ENCODE measurements at places on chromosomes 5 and 9. TPM values are rescaled to one million over a fixed set of nuclear protein-coding genes. Genes with fewer than 3 reads are reported as not detected.
A peak's percentile ranks its signal among the peaks of the same experiment; 100 is the strongest.

DNA sequence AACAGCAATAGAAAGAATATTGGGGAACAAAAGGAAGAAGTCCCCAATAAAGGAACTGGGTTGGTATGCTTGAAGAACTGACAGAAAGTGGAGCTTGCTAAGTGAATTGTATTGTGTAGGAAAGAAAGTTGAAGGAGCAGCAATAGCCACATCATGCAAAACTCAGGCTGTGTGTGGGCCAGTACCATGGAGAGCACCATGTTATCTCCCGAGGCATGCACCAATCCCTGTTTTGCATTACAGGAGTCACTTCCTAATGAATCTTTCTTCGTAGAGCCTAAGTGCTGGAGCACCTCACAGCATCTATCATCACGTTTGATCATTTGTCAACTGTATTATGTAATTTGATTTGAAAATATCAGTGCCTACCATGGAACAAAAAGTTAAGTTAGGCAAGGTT lies 137.7 kb upstream of the NMUR2 start:
- no peak for DNase-seq

- no peak for DNase-seq
Observed at GRCh38 chr9:101509572-101509971, 24.1 kb upstream of the RNF20 start.

- DNase-seq, result no peak
Observed at GRCh38 chr9:34688329-34689115, 2.6 kb downstream of the CCL19 start.

- no peak for DNase-seq
Observed at GRCh38 chr5:10595293-10595671, 31.4 kb downstream of the ANKRD33B start.

GRCh38 chr5:18764161-18764560 lies 1129.9 kb downstream of the TAF11L14 start:
- DNase-seq, result no peak

GRCh38 chr9:6869081-6869948 lies 111.5 kb downstream of the KDM4C start:
- no peak for DNase-seq

- no peak for DNase-seq
Observed at GRCh38 chr9:115398996-115399395, 281.0 kb upstream of the TNC start.

DNA sequence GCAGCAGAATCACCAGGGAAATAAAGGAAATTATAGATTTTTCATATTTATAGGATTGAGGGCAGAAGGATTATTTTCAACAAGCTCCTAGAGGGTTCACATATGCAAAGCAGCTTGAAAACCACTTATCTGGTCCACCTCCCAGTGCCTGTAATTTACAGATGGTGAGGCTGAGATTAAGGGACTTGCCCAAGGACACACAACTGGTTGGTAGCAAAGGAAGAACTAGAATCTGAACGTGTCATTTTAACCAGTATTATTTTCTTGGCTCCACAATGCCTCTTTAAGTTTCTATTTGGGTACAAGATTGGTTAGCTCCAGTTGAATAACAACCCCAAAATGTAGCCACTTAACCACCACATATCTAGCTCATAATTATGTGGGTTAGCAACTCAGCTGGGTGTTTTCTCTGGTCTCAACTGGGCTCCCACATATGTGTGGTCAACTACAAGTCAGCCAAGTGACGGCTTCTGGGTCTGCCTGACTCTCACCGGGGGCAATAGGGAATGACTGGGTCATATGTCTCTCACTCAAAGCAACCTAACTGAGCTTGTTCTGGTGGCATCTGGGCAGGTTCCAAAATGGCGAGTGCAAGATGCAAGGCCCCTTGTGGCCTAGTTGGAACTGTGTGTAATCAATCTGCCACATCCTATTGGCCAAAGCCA lies 127.7 kb downstream of the ZDHHC21 start:
- DNase-seq, result no peak

GRCh38 chr5:146401021-146401420 lies 46.1 kb upstream of the TCERG1 start:
- DNase-seq, result peak; percentile 78

GRCh38 chr5:43523662-43524072 lies 8.7 kb upstream of the C5orf34 start:
- DNase-seq, result no peak

The SIMC1 gene
- total RNA-seq, result 18.2 TPM

The NUTM2G gene
- total RNA-seq, result not detected

DNA sequence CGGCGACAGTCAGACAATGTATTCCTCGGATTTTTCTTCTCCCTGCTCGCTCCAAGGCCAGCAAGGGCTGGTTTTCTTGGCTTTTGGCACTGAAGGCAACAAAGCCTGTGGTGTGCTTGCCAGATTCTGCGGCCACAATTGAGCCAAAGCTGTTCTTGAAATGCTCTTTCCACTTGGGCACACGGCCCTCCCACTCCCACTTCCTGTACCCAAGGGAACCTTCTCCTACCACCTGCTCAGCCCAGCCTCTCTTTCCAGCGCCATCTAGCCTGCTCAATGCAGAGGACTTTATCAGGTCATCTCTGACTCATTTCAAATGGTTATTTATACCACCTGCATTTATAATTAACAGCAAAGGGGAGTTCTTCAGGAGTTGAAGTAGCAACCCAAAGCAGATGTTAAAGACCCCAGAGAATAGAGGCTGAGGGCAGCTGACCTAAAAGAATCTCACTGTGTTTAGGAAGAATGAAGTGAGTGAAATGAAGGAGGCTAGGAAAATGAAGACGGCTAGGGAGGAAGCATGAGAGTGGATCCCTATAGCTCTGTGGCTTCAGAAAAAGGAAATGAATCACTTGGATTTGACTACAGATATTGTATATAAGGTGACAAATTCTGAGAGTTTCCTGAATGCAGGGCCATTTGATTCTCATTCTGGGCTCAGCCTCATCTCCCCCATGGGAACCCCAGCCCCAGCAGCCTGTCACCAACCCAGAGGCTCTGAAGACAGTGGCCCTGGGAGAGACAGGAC lies 439.0 kb downstream of the ENC1 start:
- DNase-seq, result peak; percentile 86

The GALNT12 gene
- 16.8 TPM for total RNA-seq

The DOCK2 gene
- 18.3 TPM for total RNA-seq

- DNase-seq, result no peak
Observed at GRCh38 chr9:68808338-68808890, 103.4 kb downstream of the PIP5K1B start.

The NR4A3 gene
- total RNA-seq, result 17.4 TPM

DNA sequence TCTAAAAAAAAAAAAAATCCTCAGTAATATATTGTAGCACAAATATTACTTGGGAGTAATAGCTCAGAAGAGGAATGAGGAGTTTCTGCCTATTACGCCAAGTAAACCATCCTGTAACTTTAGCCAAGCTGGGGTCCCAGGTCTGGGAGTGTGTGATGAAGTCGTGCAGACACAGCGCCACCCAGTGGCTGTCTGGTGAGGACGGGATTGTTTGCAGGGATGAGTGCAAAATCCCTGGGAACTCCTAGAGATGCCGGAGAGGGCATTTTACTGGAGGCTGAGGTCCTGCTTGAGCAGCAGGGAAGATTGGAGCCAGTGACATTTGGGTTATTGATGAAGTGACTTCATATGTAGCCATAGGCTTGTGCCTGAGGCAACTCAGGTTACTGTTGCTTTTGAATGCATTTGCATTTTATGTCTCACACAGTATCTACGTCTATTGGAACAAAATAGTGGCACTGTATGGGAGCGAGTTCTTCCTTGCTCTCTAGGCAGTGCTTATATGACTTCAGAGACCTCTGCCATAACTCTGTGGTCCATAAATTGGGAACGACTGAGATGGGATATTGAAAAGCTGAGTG lies 72.8 kb downstream of the PSAT1 start:
- DNase-seq, result no peak

DNA sequence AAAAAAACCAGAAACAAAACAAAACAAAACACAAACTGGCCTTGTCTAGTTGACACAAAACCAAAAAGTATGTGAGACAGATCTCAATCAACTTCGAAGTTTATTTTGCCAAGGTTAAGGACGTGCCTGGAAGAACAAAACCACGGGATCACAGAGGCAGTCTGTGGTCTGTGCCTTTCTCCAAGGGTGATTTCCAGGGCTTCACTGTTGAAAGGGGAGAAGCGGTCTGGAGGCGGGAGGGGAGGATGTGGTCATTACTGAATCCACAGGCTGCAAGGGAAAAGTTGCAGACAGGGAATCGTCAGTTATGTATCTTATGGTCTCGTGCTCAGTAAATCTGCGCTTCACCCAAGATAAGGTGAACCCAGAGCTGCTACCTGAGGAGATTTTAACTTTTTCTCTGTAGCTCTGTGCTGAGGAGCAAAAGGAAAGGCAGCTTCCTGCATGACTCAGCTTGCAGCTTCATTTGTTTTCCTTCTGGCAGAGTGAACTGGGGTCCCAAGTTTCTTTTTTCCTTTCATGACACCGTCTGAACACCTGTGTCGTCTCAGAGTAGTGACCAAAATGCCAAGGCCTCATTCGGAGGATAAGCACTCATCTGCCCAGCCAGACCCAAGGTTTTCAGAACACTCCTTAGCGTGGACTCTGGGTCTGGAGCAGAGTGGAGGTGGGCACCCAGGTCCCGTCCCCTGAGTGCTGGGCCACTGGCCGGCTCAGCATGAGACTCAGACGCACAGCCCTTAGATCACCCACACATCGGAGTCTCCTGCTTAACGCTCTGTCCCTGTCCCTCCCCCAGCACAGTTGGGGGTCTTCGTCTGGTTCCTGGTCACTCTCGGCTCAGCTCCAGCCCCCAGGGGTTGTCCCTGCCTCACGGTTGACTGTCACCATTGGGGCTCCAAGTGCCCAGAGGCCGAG lies 25.9 kb downstream of the ROPN1L start:
- DNase-seq, result no peak

- no peak for DNase-seq
Observed at GRCh38 chr5:147061431-147061830, 173.4 kb upstream of the STK32A start.

The FIBCD1 gene
- total RNA-seq, result 0.40 TPM

DNA sequence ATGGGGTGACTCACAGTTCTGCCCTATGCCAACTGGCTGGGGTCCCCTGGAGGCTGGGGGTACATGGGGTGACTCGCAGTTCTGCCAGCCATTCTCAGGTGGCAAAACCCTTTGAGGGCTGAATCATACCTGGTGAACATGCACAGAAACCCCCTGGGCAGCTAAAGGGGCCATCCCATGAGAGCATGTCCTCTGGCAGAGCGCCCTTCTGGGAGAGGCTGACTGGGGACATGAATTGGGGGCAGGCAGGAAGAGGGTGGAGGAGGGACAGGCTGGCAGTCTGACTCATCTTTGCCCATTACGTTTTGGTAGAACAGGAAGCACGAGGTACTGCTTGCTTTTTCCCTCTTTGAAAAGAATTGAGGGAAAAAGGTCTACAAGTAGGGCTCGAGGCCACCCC lies 16.7 kb downstream of the TRAF1 start:
- no peak for DNase-seq

The RRAGA gene
- 84.4 TPM for total RNA-seq

- DNase-seq, result no peak
Observed at GRCh38 chr9:94864862-94865509, 138.5 kb downstream of the AOPEP start.

DNA sequence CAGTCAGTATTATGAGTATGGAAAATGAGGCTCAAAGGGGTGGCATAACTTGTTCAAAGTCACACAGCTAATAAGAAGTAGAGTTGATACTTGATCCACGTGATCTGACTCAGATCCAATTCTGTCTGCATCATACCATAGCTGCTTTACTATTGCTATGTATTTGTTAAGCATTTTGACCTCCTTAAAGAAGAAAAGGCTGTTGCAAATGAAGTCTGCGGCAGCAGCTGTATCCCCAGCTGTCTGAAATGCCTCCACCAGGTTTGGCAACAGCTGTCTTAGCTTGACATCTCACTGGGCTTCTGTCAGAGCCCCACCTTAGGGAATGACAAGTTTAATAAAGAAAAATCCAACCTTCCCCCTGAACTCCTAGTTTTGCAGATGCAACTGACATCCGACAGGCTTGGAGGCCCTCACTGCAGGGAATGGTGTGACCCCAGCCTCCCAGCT lies 75.6 kb upstream of the SLC44A1 start:
- no peak for DNase-seq

DNA sequence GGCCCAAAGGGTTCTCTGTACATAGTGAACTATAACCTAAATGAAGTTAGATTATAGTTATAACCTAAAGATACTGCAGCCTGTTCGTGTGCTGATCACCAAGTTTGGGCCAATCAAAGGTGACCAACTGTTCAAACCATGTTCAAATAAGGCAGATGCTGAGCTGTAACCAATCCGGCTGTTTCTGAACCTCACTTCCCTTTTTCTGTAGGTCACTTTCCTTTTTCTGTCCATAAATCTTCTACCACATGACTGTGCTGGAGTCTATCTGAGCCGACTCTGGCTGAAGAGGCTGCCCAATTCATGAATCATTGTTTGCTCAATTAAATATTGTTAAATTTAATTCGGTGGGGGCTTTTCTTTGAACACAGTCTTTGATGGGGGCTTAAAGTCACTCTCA lies 1920.2 kb downstream of the MAT2B start:
- no peak for DNase-seq

The CCDC187 gene
- total RNA-seq, result not detected

- DNase-seq, result peak; percentile 92
Observed at GRCh38 chr5:418162-419121, 24.5 kb upstream of the EXOC3 start.

DNA sequence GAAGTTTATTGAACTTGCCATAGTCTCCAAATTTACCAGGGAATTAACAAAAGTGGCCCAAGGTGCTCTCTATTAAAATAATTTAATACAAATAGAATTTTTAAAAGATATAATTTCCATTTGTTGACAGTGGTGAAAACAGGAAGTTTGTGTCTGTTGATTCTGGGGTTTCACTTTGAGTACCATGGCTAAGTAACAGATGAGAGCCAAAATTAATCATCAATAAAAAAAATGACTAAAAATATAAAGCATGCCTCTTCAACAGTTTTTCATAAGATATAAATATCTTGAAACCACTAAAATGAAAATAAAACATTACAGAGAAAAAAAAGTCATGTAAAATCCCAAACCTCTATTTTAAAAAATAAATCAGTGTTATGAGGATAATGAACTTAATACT lies 49.8 kb downstream of the SGCD start:
- no peak for DNase-seq

The LURAP1L gene
- 25.9 TPM for total RNA-seq

GRCh38 chr5:3602785-3603502 lies 7.3 kb downstream of the IRX1 start:
- no peak for DNase-seq

- no peak for DNase-seq
Observed at GRCh38 chr9:5760338-5760737, 72.6 kb downstream of the ERMP1 start.

The MOB3B gene
- total RNA-seq, result 9.6 TPM

DNA sequence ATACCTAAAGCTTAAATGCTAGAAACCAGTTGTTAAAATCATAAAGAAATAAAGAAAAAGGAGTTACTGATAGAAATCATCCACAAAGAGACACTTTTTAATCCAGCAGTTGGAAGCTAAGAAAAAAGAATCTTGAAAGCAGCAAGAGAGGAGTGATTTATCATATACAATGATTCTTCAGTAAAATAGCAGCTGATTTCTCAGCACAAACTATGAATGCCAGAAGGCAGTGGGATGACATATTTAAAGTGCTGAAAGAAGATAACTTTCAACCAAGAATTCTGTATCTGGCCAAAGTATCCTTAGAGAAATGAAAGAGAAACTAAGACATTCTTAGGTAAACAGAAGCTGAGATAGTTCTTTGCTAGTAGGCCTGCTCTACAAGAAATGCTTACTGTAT lies 366.0 kb downstream of the HTR1A start:
- DNase-seq, result no peak

The JAKMIP2 gene
- total RNA-seq, result 0.83 TPM

Data from esophagus muscularis mucosa (tissue), 4 donors.